Activated naive CD4-positive, alpha-beta T cell treated with anti-CD3 and anti-CD28 coated beads, Interleukin-2, amount 10 ng/mL, durations not matched to agents 7 days and 5 days (primary cell): ENCODE measurements at places on chromosomes 7 and 10.

DNA sequence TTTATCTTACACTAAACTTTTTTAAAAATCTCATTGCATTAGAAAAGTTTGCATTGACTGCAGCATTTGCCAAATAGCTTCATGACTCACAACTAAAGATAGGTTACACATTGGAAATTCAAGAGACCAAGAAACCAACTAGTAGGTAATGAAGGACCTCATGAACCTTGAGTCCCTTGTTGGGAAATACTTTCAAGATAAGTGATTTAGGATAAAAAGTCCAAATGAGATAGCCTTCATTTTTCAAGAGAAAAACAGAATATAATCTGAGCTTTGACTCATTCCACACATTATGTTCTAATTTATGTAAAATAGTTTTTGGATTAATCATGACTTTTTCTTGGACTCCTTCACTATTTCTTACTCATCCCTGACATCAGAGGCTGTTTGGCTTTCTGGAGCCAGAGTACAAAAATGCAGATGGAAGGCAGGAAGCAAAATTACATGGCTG, 13.1 kb upstream of the LIPF start:
- DNase-seq: no peak
- H3K4me3 ChIP-seq: no peak overlapping the region
- no peaks in the 10 kb centered on the region for H3K36me3 ChIP-seq
- H3K4me1 ChIP-seq: no peaks in the 10 kb centered on the region
- peaks cover 4% of the 10 kb centered on the region for H3K27me3 ChIP-seq
- H3K27ac ChIP-seq: no peak overlapping the region

DNA sequence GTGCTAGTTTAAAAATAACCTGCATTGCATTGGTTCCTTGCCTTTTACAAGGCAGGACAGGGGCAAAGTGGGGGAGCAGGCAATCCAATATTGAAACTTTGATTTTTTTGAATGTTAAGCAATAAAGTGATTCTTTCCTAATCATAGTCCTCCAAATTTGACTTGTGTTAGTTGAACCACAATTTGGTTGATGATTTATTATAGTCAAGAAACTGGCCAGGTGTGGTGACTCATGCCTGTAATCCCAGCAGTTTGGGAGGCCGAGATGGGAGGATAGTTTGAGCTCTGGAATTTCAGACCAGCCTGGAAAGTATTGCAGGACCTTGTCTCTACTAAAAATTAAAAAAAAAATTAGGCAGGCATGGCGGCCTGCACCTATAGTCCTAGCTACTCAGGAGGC, 27.9 kb upstream of the ABLIM1 start:
- DNase-seq: no peak
- no peaks in the 10 kb centered on the region for H3K36me3 ChIP-seq
- no peak overlapping the region for H3K27ac ChIP-seq
- H3K4me3 ChIP-seq: no peak overlapping the region

DNA sequence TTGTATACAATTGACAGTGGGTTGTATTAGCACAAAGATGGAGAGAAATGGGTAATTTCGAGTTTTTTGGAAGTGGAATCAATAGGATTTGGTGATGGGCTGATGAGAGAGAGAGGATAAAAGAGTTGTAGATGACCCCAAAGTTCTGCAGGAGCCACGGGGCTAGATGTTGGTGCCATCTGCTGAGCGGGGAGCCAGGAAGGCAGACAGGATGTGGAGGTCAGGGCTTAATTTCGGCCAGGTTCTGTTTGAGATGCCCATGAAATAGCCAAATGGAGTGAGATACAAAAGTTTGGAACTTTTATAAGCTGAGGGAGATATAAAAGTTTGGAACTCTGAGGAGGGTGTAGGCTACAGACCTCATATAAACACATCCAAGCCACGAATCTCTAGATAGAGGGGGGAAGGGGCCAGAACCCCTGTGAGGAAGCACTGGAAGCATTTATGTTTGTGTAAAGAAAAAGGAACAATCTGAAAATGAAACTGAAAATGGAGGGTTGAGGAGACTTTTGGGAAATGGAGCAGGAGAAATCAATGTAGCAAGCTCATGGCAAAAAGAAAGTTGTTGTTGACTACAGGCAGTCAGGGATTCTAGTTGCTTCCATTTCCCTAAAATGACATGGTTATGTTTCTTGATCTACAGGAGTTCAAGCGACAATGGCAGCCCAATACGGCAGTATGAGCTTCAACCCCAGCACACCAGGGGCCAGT, 2.2 kb downstream of the GIMAP4 start:
- peak overlapping the region; percentile 92 for H3K27ac ChIP-seq
- peaks cover 71% of the 10 kb centered on the region for H3K36me3 ChIP-seq
- H3K27me3 ChIP-seq: no peaks in the 10 kb centered on the region
- H3K4me3 ChIP-seq: peak overlapping the region; percentile 90
- no peak for DNase-seq

DNA sequence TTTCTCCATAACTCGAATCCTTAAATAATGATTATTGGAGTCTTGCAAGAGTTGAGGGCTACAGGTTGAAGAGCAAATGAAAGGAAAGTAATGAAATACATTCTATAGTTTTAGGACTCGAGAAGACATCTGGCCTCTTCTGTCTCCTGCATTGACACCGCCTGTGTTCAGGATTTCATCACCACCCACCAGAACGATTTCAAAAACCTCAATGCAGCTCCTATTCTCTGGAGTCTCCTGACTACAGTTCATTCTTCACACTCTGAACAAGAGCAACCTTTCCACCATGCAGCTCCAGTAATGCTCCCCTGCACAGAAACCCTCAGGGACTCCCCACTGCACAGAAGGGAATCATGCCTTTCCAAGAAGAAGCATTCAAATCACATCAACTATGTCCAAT, 5.5 kb downstream of the IL15RA start:
- H3K4me3 ChIP-seq: no peak overlapping the region
- H3K27me3 ChIP-seq: no peaks in the 10 kb centered on the region

DNA sequence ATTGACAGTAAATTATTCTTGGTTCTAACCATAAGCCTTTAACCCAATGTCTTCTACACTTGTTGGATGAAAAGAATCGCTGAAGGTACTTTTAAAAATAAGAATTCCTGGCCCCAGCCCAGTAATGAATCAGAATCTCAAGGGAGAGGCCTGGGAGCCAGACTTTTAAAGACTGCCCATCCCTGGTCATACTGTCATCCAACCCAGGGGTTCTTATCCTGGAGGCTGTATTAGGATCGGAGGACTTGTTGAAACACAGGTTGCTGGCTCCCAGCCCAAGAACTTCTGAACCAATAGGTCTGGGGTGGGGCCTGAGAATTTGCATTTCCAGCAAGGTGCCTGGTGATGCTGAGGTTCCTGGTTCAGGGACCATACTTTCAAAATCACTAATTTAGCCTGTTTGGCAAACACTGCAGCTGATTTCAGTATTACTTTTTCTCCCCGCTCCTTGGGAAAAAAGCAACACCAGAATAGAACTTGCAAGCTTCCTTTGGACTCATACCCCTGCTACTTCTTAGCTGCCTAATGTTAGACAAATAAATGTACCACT, 79.5 kb upstream of the FAM133B start:
- peaks cover 69% of the 10 kb centered on the region for H3K36me3 ChIP-seq
- no peak overlapping the region for H3K4me3 ChIP-seq
- H3K27ac ChIP-seq: no peak overlapping the region
- peaks cover 51% of the 10 kb centered on the region for H3K4me1 ChIP-seq
- no peak for DNase-seq

GRCh38 chr10:77173615-77174461, 463.8 kb downstream of the KCNMA1 start:
- no peak overlapping the region for H3K4me3 ChIP-seq
- H3K27me3 ChIP-seq: peaks cover 6% of the 10 kb centered on the region
- H3K4me1 ChIP-seq: no peaks in the 10 kb centered on the region
- H3K36me3 ChIP-seq: no peaks in the 10 kb centered on the region
- peak; percentile 77 for DNase-seq
- H3K27ac ChIP-seq: no peak overlapping the region

DNA sequence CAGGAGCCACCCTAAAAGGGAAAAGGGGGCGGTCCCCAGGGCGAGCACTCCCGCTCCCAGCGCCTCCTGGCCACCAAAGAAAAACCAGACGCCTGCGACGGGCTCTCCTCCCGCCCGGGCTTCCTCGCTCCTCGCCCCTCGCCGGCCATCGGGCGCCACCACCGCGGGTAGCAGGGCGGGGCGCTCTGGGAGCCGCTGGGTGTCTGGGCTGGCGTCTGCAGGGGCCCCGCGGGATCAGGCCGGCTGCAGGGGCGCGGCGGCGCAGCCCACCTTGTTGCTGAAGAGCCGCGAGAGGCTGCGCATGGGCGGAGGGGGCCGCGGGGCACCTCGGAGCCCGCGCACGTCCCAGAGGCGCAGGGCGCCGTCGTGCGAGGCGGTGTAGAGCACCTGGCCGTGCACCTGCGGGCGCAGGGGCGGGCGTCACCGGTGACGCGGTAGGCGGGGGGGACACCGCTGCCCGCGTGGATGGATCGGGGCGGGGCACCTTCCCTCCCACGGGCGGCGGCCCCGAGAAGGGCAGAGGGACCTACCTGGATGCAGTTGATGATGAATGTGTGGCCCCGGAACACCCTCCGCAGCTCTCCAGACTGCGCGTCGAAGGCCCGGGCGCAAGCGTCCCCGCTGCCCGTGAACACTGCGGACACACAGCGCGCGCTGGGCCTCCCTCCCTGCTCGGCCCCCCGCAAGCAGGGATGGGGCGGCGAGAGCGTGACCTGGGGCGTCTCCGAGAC, 28.3 kb downstream of the WDR86 start:
- H3K36me3 ChIP-seq: peaks cover 19% of the 10 kb centered on the region
- H3K27me3 ChIP-seq: peaks cover 72% of the 10 kb centered on the region
- DNase-seq: peak; percentile 52
- no peak overlapping the region for H3K27ac ChIP-seq
- no peak overlapping the region for H3K4me3 ChIP-seq
- H3K4me1 ChIP-seq: peaks cover 11% of the 10 kb centered on the region

DNA sequence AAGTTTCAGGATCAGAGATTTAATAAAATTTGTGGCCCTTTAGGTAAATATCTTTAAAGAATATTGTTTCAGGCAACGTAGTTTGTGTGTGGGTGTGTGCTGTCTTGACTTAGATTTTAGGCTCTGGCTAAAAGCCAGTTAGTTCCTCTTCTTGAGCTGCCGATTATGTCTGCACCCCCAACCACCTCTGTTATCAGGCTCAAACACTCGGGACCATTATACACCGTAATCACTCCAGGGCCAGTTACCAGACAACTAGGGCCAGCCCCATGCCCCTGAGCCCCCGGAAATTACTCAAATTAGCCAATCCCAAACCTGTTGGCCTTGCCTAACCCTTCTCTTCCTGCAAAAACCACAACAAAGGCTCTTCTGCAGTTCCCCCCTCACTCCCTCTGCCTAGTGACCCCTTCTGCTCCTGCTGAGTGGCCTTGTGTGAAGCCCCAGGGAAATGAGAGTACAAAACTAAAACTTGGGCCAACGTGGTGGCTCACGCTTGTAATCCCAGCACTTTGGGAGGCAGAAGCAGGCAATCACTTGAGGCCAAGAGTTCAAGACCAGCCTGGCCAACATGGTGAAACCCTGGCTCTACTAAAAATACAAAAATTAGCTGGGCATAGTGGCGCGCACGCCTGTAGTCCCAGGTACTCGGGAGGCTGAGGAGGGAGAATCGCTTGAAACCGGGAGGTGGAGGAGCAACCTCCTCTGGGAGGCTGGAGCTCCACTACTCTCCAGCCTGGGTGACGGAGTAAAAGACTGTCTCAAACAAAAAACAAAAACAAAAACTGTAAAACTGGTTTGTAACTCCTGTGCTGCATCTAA, 9.2 kb upstream of the HNRNPF start:
- peaks cover 57% of the 10 kb centered on the region for H3K4me1 ChIP-seq
- H3K36me3 ChIP-seq: no peaks in the 10 kb centered on the region
- H3K27ac ChIP-seq: peak overlapping the region; percentile 99
- peak; percentile 68 for DNase-seq
- H3K4me3 ChIP-seq: peak overlapping the region; percentile 50

- no peaks in the 10 kb centered on the region for H3K36me3 ChIP-seq
- H3K27ac ChIP-seq: no peak overlapping the region
- peaks cover 70% of the 10 kb centered on the region for H3K27me3 ChIP-seq
- no peak for DNase-seq
- H3K4me1 ChIP-seq: peaks cover 19% of the 10 kb centered on the region
Measured at GRCh38 chr10:103490986-103491314, 2.6 kb upstream of the NEURL1 start.

DNA sequence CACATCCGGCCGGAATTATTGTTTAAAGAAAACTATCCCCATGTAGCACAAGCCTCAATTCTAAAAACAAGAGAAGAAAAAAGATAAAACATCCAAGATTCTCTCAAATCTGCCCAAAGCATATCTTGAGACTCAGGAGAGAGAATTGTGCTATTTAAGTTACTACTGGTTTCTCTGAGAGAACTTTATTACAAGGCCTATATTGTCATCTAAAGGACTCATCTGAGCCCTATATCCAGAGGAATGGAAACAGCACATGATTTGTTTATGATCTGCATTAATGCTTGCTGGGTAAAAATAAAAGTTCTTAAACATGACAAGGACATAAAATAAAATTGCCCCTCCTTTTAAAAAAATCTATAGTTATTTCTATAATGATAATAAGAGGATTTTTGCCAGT, 25.0 kb downstream of the LRRN3 start:
- peaks cover 84% of the 10 kb centered on the region for H3K36me3 ChIP-seq
- peaks cover 39% of the 10 kb centered on the region for H3K4me1 ChIP-seq
- no peak overlapping the region for H3K27ac ChIP-seq
- no peaks in the 10 kb centered on the region for H3K27me3 ChIP-seq
- no peak for DNase-seq

GRCh38 chr10:33886299-33886698, 551.8 kb upstream of the NRP1 start:
- no peak overlapping the region for H3K27ac ChIP-seq
- no peak for DNase-seq
- no peaks in the 10 kb centered on the region for H3K27me3 ChIP-seq
- no peak overlapping the region for H3K4me3 ChIP-seq
- no peaks in the 10 kb centered on the region for H3K36me3 ChIP-seq
- no peaks in the 10 kb centered on the region for H3K4me1 ChIP-seq
